Activated T-helper 2 cell treated with anti-CD3 and anti-CD28 coated beads, Interferon-gamma antibody, Interleukin-2, Interleukin-4, amounts not matched to agents 10 μg/mL and 5 μg/mL and 100 μg/mL, durations not matched to agents 14 hours and 24 hours and 36 hours (primary cell): ENCODE measurements at places on chromosomes 16 and 17. TPM values are rescaled to one million over a fixed set of nuclear protein-coding genes. Genes with fewer than 3 reads are reported as not detected.
A peak's percentile ranks its signal among the peaks of the same experiment; 100 is the strongest.

Gene CCL8
- not detected in 2 replicates for total RNA-seq

DNA sequence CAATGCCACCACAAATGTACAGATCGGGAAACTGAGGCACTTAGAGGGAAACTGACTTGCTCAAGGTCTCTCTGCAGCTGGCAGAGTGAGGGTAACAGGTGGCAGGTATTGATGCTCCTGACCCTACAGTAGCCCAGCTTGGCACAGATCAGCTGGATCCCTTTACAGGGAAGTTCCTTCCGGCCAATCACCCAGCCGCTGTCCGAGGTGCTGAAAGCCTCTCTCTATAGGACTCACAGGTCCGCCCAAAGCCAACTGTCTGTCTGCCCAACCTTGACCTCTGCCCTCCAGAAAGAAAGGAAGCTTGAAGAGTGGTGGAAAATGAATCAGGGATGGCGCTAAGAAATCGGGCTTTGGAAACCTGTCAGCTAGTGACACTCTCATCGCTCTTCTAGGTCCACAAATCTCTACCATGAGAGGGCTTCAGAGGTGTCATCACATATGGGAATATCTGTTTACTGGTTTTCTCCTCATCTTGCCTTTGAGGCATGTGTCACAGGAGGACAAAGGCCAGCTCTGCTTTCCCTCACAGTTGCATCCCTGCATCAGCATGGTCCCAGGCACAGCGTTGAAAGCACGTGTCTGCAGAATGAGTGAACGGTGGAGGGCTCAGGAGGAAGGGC is 246.2 kb downstream of the KATNIP start:
- H3K4me1 ChIP-seq = no peaks in the 10 kb centered on the region
- H3K36me3 ChIP-seq = no peaks in the 10 kb centered on the region
- no peak overlapping the region for H3K27ac ChIP-seq
- no peak overlapping the region for H3K4me3 ChIP-seq
- peak; percentile 16 for DNase-seq

Gene TMC8
- 196 and 208 TPM in 2 replicates for total RNA-seq

- peak; percentile 48 for DNase-seq
- peaks cover 17% of the 10 kb centered on the region for H3K27me3 ChIP-seq
- H3K4me3 ChIP-seq = no peak overlapping the region
- peaks cover 12% of the 10 kb centered on the region for H3K4me1 ChIP-seq
- no peak overlapping the region for H3K27ac ChIP-seq
- no peaks in the 10 kb centered on the region for H3K36me3 ChIP-seq
Measured at GRCh38 chr17:879546-880442, 97.6 kb downstream of the MRM3 start.

Gene TLCD3B
- 2.3 and 2.6 TPM in 2 replicates for total RNA-seq

Gene GAS7
- total RNA-seq = 0.18 TPM in 1 of 2 replicates, not detected in the other

Gene MYH2
- total RNA-seq = not detected in 2 replicates

DNA sequence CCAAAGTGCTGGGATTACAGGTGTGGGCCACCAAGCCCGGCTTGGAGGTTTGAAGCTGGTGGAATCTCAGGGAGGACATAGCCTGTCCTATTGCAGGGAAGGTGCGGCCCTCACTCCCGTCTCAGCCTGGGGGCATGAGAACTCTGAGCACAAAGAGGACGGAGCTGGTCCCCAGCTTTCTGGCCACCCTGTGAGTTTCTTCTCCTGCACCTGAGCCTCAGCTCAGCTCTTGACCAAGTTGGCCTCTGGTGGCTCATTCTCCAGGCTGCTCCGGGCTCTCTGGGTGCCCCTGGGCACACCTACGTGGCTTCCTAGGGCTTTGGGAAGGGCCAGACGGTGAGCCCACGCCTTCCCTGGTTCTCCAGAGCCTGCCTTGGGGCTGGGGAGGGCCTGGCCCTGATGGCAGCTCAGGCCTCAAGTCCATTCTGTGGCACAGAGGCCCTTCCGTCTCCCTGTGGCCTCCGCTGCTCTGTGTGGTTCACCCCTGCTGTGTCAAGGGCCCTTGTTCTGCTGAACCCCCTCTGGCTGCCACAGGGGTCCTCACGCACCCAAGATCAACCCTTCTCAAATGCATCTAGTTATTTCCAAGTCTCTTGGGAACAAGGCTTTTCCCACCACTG is 6.9 kb upstream of the FASN start:
- peaks cover 8% of the 10 kb centered on the region for H3K36me3 ChIP-seq
- H3K27me3 ChIP-seq = no peaks in the 10 kb centered on the region
- no peak for DNase-seq
- peaks cover 15% of the 10 kb centered on the region for H3K4me1 ChIP-seq

DNA sequence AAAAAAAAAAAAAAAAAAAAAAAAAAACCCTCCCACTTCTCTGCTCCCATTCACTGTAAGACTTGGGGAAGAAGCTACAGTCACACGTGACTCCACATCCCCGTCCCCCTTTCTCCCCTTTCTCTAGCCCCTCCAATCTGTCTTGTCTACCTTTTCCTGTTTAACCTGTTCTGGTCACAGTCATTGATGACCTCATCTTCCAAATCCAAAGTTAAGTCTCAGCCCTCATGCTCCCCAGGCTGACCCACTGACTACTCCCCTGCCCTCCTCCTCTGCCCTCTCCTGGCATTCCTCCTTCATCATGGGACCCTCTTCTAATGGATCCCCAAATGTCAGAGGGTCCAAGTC is 1.6 kb upstream of the CDH5 start:
- no peak for DNase-seq
- H3K27ac ChIP-seq = no peak overlapping the region
- no peak overlapping the region for H3K4me3 ChIP-seq
- H3K4me1 ChIP-seq = peaks cover 4% of the 10 kb centered on the region
- no peaks in the 10 kb centered on the region for H3K36me3 ChIP-seq
- H3K27me3 ChIP-seq = peaks cover 35% of the 10 kb centered on the region

GRCh38 chr16:16137110-16137509 is 86.2 kb downstream of the ABCC6 start:
- H3K27me3 ChIP-seq = no peaks in the 10 kb centered on the region
- H3K4me1 ChIP-seq = no peaks in the 10 kb centered on the region
- H3K27ac ChIP-seq = no peak overlapping the region
- H3K36me3 ChIP-seq = peaks cover 84% of the 10 kb centered on the region
- no peak for DNase-seq

DNA sequence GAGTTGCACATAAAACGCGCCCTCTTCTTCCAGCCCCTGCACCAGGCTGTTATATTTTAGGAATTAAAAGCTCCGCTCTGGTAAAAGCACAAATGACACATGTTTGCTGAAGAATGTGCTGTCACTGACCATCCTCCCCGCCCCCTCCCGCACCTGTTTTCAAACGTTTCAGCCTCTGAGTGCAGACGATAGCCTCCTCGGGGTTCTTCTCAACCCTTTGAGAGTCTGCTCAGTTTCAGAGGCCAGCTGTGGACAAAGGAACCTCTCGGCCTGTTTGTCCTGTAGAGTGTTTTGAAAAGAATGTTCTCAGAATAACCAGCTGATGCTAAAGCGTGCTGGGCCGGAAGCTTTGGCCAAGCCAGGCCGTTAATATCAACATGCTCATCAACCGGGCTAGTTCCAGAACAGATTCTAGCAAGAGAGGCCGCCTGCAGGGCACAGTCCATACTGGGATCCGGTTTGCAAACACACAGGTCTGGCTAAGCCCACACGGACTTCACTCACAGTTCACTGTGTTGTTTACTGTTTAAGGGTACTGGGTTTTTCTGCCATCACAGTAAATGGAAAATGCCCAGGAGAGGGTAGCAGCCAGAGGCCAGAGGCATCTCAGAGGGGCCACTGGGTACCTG is 6.4 kb upstream of the CACNG4 start:
- no peak overlapping the region for H3K4me3 ChIP-seq
- H3K36me3 ChIP-seq = no peaks in the 10 kb centered on the region
- H3K27me3 ChIP-seq = peaks cover 16% of the 10 kb centered on the region
